Stimulated activated CD4-positive, alpha-beta T cell treated with anti-CD3 and anti-CD28 coated beads, Interleukin-4, amount 100 ng/mL, for 24 hours (primary cell): ENCODE measurements at places on chromosomes 2 and 18.

DNA sequence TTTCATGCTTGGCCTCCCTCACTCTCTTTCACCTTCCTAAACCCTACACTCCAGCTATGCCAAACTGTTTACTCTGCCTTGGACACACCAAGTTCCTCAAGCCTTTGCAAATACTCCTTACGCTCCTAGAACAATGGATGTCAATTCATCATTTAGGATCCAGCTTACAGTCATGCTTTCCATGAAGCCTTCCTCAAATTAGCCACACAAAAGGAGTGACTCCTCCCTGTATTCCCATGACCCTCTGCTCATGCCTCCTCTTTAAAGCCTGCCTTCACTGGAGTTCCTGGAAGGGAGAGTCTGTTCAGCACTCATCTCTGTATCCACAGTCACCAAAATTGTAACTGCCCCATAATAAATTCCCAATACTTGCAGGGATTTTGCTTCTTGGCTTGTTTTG lies 721 bp upstream of the EHD3 start:
- no peak for DNase-seq

DNA sequence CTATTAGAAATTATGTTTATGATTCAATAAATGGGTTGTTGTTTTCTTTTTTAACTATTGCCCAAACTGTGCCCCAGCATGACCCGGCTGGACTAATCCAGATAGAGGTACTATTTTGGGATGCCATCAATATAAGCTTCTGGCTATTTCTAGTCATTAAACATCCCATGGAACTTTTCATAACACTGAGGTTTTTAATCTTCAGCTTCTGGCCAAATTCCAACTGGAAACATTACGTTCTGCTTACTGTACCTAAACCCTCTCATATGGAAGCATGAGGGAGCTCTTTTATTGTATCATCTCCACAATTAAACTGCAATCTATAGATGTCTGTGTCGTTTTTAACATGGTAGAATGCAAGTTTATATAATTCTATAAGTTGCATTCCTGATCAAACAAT lies 674.7 kb downstream of the ARHGAP15 start:
- DNase-seq = no peak

DNA sequence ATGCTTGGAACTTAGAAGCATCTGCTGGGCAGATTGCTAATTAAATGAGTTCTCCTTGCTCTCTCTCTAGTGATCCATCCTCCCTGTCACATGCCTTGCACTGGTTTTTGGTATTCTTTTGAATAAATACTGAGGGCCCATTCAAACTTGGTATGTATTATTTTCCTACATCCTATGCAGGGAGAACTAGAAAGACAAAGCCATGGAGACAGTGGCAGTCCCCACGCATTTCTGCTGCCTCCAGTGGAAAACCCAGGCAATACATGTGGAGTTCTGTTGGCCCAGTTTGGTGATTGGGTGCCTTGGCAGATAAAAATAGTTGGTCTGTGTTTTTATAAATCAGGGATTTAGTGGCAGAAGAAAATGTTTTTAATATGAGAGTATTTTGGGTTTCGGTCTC lies 68.7 kb downstream of the DIS3L2 start:
- no peak for DNase-seq

DNA sequence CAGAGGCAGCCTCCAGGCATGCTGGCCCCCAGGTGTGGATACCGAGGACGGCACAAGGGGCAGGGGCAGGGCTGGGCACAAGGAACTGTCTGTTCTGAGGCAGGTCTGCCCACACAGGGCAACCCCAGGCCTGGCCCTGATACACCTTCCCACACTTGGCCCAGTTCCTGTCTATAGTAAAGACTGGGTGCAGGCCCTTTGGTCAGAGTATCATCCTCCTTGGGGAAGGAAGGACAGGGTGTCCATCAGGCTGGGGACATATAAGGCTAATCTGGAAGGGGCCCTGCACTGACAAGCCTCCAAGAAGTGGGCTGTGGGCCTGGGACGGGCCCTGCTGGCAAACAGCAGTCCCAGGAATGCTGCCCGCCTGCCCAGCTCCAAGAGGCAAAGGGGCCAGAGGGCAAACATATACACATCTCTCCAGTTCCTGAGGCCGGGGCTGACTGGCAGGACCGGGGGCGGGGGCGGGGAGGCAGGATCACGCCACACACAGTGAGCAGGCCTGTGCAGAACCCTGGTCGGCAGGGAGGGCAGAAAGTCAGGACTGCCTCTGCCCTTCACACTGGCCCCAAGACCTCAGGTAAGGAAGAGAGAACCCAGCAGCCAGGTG lies 18.9 kb downstream of the SDC1 start:
- no peak for DNase-seq

DNA sequence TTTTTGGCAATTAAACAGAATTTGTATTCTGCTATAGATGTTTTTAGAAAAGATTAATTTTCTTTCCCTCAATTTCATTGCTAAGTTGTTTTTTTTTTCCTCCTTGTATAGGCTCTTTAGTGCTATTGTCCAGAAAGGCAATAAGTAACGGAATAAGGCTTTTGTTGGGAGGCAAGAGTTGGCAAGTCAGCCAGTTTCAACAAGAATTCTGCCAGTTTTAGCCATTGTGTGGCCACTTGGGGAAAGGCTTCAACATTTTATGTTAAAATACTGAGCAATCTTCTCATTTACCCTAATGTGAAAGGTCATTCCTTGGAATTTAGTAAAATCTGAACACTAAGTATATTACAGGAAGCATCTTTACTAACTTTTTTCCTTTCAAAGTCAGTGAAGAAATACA lies 9.6 kb downstream of the CALCRL start:
- DNase-seq = no peak

DNA sequence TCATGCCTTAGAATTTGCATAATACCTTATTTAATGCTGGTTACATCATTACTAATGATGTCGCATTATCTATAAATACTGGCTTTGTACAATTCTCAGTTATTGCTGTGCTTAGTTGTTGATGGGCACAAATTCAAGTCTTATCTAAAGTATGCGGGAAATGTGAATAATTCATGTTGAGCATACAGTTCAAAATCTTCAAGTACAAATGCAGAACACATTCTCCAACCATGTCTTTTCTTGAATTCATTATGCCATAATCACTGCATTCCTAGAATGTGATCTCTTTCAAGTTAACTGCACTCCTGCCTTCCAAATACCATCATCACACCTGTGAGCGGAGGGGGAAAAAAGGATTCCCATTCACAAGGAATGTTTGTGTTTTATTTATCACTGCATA lies 337.0 kb downstream of the MBD2 start:
- no peak for DNase-seq

DNA sequence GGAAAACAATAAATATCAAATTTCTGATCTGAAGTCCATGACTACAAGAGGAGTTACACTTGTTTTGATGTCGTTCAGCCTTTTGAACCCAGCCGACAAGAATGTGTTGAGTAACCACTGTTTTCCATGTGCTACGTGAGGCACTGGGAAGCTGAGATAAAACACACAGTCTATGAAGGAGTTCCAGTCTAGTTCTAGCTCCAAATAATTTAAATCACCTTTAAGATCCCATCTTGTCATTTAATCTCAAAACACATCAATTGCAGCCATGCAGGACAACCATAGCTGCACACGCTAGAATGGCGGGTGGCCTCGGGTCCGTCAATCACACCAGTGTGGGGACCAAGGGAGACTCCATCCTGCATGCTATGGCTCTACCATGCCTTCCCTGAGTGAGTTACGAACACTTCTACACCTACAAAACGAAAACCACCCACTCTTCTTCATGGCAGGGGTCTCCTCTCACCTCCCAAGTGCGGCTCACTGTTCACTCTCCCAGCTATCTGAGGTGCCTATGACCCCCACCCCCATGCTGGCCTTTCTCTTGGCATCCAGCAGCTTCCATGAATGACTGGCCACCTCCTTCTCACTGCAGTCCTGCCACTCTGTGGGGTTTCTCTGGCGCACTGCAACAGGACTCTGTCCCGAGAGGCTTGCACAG lies 3.8 kb downstream of the FHL2 start:
- DNase-seq = no peak

GRCh38 chr2:239252801-239253200 lies 148.0 kb downstream of the HDAC4 start:
- DNase-seq = no peak

DNA sequence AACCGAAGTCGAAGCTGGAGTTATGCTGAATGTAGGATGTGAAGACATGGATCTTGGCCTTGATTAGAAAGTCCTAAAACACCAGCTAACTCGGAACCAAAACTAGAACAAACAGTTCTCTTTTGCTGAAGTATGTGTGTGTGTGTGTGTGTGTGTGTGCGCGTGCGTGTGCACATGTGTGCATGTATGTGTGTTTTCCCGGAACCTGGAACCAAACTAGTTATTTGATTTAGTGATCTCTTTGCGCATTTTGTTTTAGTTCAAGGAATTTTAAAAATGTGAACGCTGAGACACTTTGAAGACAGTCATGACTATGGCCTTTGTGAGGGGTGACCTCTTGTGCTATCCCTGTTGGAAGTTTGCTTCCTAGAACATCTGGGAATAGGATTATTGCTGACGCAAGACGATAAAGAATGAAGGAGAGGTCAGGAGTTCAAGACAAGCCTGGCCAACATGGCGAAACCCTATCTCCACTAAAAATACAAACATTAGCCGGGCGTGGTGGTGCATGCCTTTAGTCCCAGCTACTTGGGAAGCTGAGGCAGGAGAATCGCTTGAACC lies 23.8 kb downstream of the FHL2 start:
- no peak for DNase-seq

- DNase-seq = no peak
Measured at GRCh38 chr2:131067465-131068125, 25.7 kb downstream of the FAM168B start.

- no peak for DNase-seq
Measured at GRCh38 chr18:62327977-62328376, 2.9 kb downstream of the TNFRSF11A start.

- no peak for DNase-seq
Measured at GRCh38 chr2:217008794-217009193, 148.9 kb upstream of the TNP1 start.

- DNase-seq = no peak
Measured at GRCh38 chr2:67950919-67951318, 111.9 kb downstream of the C1D start.

DNA sequence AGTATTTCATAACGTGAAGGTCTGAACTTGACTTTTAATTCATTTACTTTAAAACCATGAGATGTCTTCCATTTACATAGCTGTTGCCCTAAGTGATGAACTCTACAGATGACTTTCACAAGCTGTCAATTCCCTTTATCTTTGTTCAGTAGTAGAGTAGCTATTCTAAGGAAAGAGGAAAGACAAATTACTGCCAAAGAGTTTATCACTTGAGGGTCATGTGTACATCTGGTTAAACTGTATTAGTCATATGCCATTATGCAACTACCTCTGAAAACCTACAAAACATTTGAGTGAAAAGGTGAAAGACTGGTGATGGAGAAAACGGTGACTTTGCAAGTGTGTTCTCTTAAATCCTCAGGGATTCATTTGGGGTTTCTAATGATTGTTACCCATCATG lies 763.9 kb downstream of the TMEM182 start:
- DNase-seq = no peak

DNA sequence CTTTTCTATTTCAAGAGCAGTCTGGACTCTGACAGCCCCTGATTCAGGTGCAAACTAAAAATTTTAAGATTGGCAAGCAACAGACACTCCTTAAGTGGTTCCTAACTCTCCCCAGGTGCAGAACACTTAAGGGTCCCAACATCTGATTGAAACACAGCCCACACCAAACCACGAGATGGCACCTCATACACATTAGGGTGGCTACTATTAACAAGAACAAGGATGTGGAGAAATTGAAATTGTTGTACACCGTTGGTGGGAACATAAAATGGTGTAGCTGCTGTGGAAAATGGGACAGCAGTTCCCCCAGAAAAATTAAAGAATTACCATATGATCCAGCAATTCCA lies 82.3 kb downstream of the POLR1A start:
- DNase-seq = no peak

GRCh38 chr2:179235463-179236108 lies 29.0 kb downstream of the SESTD1 start:
- DNase-seq = no peak

GRCh38 chr2:241677392-241677791 lies 9.2 kb downstream of the DTYMK start:
- no peak for DNase-seq

GRCh38 chr2:27776097-27776496 lies 4.6 kb downstream of the MRPL33 start:
- no peak for DNase-seq

DNA sequence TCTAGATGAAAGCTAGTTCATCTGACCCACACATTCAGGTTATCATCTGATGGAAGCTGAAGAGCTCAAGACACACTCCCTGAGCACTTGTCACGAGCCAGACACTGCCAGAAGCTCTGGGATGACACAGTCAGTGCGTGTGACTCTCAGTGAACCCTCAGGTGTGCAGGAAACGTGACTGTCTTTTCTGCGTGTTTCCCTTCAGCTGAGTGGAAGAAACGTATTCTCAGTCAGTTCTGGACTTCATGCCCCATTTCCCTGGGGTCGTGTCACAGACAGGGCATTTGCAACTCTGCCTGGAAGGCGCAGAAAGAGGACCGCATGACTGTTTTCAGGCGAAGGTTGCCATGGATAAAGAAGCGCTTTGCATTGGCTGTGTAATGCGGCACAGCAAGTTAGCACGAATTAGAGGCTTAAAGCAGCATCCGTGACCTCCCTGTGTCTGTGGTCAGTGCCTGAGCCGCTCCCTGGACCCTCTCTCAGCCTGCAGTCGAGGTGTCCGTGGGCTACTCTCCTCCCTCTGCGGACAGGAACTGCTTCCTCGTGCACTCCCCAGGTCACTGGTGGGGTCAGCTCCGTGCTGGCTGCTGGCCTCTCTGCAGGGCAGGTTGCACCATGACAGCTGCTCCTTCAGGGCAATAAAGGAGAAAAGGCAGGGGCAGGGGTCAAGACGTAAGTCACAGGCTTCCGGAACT lies 3.3 kb upstream of the ALLC start:
- DNase-seq = no peak

GRCh38 chr18:37717098-37717497 lies 151.5 kb upstream of the CELF4 start:
- DNase-seq = no peak

- DNase-seq = no peak
Measured at GRCh38 chr18:40532046-40532445, 1423.0 kb upstream of the PIK3C3 start.

DNA sequence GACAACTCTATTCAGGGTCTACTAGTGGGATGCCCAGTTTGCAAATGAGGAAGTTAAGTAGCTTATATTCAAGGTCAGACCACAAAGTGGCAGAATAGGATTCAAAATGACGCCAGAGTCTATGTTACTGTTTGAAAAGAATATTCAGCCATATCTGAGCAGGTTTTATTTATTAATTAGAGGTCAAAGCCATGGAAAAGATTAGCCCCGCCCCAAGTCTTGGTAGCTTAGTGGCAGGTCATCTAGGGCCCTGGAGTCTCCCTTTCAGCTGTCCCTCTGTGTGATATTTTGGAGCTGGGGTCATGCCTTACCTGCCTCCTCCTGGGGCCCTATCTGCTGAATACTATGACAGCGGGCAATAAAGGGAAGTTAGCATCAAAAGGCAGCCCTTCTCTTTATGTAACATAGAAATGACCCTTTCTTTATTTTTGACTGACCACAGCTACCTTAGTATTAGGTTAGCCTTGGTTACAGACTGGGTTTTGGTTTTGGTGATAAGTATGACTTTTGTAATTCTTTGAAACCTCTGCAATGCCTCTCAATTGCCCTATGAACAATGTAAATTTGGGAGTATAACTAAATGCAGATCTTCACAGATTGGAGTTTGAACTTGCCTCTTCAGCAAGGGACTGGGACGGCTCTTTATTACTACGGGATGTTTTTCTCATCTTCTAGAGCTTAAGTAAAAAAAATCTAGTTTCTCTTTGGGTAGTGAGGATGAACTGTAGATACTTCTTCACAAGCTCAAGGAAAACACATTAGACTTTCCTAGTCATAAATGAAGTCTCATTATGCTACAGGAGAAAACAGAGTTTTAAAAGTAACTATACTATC lies 153.0 kb upstream of the ITGA4 start:
- no peak for DNase-seq

- DNase-seq = no peak
Measured at GRCh38 chr2:191860760-191861466, 14.0 kb upstream of the CAVIN2 start.
